ENCODE measurements at places on chromosomes 7 and 10.

DNA sequence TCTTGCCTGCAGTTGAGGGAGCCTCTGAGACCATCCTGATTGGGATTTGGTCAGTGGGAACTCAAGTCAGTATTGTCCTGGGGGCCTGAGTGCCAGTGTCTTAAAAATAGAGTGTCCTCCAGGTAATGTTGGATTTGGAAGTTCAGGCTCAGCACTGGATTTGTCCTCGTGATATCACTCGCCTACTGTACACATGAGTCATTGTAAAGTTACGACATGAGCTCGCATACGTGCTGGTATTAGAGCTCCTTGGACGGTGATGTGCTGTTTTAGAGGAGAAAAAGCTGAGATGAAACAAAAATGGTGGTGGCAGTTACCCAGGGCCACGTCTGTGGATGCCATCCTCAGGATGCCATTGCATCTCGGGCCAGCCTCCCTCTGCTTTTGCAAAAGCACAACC lies 78.2 kb downstream of the MGMT start:
- DNase-seq, result no peak

DNA sequence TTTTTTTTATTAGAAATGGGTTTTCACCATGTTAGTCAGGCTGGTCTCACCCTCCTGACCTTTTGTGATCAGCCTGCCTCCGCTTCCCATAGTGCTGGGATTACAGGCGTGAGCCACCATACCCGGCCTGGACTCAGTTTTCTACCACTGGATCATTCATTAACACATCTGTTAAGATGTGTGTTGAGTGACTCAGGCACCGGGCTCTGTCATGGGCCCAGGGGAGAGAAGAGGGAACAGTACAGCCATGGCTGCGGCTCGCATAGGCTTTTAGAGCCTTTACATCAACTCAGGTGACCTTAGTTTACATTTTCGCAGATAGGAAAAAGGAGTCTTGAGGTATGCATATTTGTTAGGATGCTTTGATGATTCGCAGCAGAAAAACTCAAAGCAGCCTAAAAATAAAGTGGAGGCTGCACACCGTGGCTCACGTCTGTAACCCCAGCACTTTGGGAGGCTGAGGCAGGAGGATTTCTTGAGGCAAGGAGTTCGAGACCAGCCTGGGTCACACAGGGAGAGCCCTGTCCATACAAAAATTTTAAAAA lies 3.1 kb upstream of the ARPC1B start:
- no peak for DNase-seq

DNA sequence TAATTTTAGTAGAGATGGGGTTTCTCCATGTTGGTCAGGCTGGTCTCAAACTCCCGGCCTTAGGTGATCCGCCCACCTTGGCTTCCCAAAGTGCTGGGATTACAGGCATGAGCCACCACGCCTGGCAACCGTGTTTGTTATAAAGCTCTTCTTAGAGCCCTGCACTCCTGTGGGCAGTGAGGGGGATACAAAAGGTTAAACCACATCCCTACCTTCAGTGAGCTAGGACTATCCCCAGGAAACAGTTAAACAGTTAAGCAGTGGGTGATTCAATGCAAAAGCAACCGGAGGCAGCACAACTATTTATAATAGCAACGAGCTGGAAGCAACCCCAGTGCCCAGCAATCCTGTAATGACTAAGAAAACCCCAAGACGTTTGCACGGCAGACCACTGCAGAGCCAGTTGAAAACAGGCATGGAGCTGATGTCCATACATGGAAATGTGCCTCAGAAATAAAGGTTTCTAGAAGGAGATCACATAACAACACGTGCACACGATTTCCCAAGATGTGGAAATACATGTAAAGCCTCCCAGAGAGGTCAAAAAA lies 107.2 kb upstream of the LYZL2 start:
- DNase-seq, result no peak

GRCh38 chr7:1313613-1314012 lies 80.9 kb downstream of the UNCX start:
- DNase-seq, result no peak

- no peak for DNase-seq
Measured at GRCh38 chr7:116259871-116260440, 49.6 kb downstream of the TES start.

DNA sequence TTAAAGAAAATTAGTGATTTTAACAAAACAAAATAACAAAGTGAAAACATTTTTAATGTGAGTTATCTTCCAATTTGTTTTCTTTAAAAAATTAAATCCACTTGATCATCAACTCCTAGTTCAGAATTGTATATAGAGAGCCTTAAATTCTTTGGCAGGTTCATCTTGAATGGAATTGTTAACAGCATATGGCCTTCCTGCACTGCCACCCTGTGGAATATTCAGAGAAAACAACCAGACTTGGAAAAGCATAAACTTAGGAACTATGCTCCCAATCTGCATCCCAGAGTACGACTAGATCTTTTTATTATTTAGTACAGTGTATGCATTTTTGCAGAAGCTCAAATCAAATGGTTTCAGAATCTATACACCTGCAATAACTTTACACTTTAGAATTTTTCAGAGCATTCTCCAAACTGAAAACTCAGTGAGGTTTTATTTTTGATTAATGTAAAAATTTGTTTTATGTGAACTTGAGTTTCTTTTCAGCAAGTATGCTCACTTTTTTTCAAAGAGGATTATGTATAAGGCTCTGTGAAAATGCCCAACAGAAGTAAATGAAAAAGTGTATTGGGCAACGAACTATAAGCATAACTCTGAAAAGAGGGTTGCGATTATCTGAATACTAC lies 44.9 kb upstream of the ANK3 start:
- peak; percentile 8 for DNase-seq

- no peak for DNase-seq
Measured at GRCh38 chr7:33774762-33775523, 130.4 kb upstream of the BMPER start.

GRCh38 chr10:33153251-33153967 lies 181.1 kb downstream of the NRP1 start:
- no peak for DNase-seq

DNA sequence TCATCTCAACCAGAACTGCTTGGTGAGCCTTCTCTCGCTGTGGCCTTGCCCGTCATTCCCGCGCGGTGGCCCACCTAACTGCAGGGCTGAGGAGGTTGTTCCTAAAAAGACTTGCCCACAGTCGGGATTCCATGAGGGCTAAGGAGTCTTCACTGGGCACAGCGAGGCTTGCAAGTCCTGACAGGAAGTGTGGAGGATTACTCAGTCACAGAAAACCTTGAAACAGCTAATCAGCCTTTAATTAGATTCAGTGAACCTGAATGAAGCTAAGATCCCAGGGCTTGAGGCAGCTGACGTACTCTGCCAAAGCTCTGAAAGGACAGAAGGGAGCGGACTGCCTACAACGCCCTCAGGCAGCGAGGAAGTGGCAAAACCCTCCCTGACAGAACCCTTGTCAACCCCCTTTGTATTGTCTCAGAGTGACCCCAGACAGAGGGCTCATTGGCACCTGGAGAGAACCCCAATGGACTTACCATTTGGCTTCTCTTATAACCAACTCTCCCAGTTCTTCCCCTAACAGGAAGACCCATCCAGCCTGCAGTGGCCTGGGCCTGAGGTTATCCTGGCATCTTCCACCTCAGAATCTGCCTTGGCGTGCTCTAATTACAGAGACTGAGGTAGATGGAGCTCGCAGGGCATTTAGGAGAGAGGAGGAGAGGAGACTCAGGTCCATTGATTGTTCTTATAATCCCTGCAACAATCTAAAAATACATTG lies 2.5 kb upstream of the LAMB4 start:
- DNase-seq, result no peak

DNA sequence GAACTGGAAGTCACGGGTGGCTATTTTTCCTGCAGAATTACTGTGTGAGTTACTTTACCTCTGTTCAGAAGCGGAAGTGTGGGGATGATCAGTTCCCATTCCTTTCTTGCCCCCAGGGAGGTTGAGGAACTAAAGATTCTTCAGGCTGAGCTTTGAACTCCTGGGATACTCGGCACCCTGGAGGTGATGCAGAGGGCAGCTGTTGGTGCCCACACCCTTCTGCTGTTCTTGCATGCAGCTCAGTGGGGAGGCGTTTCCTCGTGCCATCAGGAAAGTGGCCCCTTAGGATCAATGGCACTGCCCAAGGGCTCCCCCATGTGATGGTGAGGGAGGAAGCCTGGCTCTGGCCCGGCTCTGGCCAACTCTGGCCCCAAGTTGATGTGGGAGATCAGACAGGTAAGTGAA lies 44.7 kb upstream of the MXI1 start:
- no peak for DNase-seq

DNA sequence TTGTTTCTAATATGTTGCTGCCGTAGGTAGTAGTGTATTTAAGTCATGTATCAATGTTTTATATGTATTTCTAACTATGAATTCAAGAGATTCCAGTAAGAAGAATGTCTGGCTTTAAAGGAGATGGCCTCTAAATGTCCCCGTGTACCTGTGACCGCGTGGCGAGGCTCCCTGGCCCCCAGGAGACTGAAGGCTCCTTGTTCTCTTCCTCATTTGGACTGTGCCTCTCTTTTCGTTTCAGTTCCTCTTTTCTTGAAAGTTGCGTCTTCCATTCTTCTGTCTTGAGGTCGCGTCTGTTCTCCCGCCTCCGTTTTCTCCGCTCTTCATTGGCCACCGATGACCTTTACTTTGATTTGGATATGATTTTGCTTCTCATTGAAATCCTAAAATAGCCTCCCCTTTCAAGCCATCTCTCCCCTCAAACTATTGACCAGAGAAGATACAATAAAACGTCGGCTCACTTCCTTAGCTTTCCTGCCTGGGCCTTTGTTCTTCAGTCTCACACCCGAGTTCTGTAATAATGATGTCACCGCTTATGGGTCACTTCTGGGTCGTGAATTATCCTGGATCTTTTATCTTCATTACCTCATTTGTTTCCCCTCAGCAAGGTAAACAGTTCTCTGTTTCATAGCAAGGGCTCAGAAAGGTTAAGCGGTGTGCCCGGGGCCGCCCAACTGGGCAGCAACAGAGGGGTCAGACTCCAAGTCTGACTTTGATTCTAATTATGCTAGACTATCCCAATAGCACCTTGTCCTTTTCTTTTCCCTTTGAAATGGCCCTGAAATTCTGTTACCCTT lies 28.7 kb downstream of the WIPI2 start:
- DNase-seq, result no peak

DNA sequence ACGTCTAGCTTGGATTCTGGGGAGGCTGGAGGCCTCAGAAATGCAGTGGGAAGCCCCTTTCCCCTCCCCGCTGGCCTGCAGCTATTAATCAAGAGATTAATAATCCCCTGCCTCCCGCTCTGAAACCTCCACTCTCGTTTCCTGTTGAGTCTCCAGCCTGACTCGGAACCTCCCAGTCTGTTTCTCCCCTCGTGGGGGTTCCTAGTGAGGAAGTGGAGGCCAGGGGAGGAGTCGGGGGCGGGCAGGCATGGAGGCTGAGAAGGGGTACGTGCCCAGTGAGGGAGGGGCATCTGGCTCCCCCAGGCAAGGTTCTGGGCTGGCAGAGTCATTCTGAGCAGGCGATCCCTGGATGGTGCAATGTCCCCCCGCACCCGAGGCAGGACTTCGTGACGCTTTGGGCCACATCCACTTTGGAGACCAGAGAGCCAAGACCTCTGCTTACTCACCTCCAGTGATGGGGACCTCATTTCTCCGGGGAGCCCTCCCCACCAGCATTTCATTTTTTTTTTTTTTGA lies 73.6 kb downstream of the COL26A1 start:
- DNase-seq, result no peak

- DNase-seq, result no peak
Measured at GRCh38 chr7:42972699-42973500, 40.7 kb downstream of the MRPL32 start.

- no peak for DNase-seq
Measured at GRCh38 chr10:120970595-120971529, 119.7 kb downstream of the WDR11 start.

- DNase-seq, result no peak
Measured at GRCh38 chr7:134723892-134724291, 55.5 kb upstream of the CALD1 start.

DNA sequence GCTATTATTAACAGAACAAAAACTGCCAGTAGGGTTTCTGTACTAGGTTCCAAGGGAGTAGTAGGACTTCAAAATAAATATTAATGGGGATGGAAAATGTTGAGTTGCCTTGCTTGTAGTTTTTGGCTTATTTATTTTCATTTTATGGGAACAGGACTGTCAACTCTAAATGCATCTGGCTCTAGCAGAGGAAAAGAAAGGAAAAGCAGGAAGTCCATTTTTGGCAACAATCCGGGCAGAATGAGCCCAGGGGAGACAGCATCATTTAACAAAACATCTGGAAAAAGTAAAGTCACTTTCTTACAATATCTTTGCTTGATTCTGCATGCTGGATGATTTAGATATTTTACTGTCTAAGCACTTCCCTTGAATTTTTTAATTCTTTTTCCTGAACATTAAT lies 69.4 kb downstream of the NOC3L start:
- no peak for DNase-seq

GRCh38 chr10:62045765-62046521 lies 144.4 kb downstream of the ARID5B start:
- DNase-seq, result no peak

DNA sequence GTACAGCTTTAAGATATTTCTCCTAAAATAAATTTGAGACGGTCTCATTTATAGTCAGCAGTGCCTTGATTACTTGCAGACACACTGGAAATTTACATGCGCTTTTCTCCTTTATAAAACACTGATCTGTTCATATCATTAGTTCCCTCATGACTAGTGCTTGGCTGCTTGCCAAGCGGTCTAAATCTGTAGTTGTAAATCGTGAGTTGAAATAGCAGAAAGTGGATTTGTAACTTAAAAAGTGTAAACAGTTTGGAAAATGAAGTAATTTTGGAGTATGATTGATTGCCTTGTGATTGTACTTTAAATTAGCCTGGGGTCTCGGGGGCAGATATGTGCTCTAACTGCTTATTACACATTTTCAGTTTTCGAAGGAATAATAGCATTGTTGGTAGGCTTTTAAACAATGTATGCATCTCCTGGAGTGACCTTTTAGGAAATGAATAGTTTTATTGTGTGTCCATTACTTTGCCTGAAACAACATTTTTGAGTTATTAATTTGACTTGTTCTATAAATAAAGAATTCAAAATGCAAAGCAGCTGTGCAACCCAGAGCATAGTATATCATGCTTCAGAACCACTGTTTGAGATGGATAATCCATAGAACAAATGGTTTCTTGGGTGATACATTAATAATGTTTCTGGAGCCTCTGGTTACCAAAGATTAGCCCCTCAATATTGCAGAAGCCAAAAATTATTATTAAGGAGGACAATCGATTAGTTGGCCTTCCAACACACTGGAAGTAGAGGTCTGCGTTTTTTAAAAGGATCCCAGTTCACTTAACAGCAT lies 73.3 kb downstream of the ARID5B start:
- peak; percentile 37 for DNase-seq

- DNase-seq, result no peak
Measured at GRCh38 chr10:24149640-24150039, 59.3 kb upstream of the KIAA1217 start.

DNA sequence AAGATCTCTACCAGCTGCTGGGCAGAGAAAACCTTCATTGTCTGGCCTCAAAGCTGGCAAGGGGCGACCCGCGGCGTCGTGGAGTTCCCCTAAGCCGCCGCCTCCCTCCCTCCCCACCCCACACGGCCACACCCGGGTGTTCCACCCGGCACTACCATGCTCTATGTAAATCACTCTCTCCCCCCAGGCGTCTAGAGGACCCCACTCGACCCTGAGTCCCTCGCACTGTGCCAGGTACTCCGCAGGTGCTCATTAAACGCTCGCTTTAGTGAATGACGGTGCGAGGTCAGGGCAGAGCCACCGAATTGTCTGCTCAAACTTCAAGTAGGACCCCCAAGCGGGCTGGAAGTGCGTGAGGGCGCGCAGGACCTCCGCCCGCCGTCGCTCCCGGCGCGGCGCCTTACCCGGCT lies 628 bp downstream of the PARP12 start:
- peak; percentile 45 for DNase-seq
